Spinal cord (tissue), 10 donors: ENCODE measurements at places on chromosomes 6 and 20. TPM values are rescaled to one million over a fixed set of nuclear protein-coding genes. Genes with fewer than 3 reads are reported as not detected.

DNA sequence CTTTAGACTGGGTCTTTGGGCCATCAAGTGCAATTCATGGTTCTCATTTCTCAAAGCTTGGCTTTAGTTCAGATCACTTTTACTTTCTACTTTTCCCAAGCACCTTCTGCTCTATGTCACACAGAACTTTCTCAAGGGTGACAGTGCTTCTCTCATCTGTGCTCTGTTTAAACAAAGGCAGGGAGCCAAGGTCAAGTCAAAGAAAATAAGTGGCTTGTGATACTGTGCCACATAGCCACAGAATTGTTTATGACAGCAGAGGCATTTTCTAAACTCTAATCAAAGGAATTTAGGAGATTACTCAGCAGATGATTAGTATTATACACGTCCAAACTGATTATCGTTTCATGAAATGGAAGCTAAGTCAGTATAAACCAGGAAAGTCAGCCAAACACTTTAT, 348.0 kb downstream of the HDGFL1 start:
- DNase-seq = no peak

- no peak for DNase-seq
Measured at GRCh38 chr20:37948956-37949355, 46.0 kb downstream of the VSTM2L start.

GRCh38 chr20:17298171-17298570, 71.3 kb downstream of the PCSK2 start:
- no peak for DNase-seq

- DNase-seq = peak; percentile 84
Measured at GRCh38 chr6:30646450-30647241, at the start of gene C6orf136. Gene C6orf136, plus strand, starts transcription at chr6:30647133. Its CDS starts 99 bp downstream, at chr6:30647232.

DNA sequence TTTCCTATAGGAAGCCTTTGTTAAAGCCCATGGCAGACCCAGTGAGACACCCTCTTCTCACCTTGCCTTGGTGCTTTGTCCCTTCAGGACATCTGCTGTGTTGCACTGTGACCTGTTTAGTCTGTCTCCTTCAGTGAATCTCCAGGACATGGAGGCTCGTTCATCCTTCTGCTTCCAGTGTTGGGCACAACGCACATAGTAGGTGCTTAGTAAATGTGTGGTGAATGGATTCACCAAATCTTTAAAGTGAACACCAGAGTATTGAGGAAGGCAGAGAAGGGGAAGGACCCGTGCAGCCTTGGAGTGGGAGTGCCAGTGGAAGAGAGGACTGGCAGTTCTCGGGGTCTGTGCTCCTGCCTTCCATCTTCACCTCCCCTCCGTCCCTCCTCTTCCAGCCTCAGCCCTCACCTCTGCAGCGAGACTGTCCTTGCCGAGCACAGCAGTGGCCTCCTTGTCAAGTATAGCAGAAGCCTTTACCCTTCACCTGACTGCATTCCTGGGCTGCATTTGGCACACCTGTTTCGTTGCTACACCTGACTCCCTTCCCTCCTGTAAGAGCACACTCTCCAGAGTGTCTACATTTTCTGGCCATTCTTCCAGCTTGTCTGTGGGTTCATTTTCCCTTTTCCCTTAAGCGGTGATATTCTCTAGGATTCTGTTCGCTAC, 49.2 kb downstream of the ARID1B start:
- DNase-seq = no peak

- no peak for DNase-seq
Measured at GRCh38 chr20:46171909-46172308, 53.8 kb downstream of the CD40 start.

- DNase-seq = peak; percentile 45
Measured at GRCh38 chr6:17081273-17081672, 20.6 kb upstream of the STMND1 start.

The LRP11 gene
- 31.3 TPM for total RNA-seq

The TMEM244 gene
- total RNA-seq = not detected

The NEURL2 gene
- 2.4 TPM for total RNA-seq
